ENCODE measurements at places on chromosomes 7 and 10.

DNA sequence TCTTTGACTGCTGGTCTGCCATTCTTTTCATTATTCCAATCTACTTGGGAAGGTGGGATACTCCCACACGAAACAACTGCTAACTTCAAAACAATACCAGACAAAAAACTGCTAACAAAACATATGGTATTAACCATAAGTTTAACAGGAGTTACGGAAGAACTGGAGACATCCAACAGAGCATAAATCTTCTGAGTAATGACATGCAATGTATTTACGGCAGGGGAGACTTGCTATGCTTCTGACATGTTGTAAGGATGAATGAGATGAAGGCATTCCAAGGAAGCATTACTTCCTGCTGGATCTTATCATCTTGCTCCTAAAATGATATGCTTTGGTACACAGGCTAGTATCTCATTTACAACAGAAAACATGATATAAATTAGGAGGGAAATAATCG is 85.8 kb downstream of the ZNF92 start:
- no peak for DNase-seq

DNA sequence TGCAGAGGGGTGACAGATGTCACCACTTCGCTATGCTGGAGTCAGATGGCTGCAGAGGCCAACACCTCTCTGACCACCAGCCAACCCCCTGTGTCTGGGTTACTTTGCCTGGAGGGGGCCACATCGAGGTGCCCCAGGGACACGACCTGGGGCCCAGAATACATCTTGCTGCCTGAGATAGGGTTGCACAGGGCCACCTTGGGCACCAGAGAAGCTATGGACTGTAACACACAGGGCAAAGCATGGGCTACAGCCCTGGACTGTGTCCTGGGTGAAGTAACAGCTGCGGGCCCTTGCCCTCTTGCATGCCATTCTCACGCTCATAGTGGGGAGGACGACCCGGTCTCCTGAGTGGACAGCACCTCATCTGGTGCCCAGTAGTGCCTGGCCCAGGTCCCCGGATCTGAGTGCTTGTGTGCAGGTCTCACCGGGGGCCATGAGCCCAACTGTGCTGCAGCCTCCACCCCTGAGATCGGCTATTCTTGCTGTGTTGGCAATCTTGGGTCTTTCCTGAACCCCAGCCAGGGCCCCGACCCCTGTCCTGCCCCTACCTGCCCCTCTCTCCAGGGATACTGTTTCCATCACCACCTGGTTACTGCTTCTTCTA is 115.2 kb upstream of the GDF10 start:
- no peak for DNase-seq

GRCh38 chr7:132590162-132590561 is 13.9 kb upstream of the PLXNA4 start:
- DNase-seq: no peak

GRCh38 chr10:105973360-105973759 is 1191.1 kb downstream of the SORCS1 start:
- DNase-seq: no peak

DNA sequence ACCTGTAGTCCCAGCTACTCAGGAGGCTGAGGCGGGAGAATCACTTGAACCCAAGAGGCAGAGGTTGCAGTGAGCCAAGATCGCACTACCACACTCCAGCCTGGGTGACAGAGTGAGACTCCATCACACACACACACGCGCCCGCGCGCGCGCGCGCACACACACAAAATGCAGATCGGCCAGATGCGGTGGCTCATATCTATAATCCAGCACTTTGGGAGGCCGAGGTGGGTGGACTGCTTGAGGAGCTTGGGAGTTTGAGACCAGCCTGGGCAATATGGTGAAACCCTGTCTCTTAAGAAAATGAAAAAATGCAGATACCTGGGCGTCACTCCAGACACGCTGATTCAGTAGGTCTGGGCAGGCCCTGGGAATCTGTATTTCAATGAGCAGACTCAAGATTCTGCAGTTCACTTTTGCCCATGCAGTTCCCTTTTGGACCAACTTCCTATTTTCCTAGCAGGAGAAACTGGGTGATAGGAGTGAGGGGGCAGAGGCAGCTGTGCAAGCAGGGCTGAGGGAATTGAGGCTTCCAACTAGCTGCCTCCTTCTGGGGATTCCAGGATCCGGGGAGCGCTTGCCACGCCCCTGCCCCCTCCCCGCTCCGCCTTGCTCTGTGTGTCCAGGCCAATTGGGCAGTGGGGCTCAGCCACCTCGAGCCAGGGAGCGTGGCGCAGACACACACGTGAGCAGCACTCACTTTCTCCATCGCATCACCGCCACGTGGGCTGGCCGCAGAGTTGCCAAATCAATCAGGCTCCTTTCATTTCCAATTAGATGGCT is 173.6 kb downstream of the SH3PXD2A start:
- DNase-seq: peak; percentile 21

DNA sequence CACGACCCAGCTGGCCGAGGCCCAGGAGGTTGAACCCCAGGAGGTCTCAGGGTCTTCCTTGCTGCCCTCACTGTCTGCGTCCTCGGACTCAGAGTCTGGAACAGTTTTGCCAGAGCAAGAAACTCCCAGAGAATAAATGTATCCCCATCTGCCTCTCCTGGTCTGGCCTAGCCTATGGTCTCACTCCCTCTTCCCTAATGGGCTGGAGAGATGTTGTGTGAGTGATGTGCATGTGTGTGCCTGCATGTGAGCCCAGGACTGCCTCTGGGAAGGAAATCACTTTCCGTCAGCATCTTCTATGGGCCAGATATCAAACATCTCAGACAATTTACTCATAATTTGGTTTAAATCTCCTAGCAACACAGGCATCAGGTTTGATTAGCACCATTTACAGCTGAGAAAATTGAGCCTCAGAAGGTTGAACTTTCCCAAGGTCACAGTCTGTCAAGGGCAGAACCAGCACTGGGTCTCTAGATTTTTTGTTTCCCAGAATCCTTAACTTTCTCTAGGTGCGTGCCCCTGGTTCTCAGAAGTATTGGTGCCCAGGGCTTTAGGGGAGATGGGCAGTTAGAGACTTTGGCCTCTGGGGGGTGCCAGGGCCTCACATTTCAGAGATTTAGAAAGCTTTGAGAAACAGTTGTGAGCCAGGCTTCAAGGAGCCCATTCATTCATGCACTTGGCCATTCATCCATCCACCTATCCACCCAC is 4.9 kb downstream of the TMEM270 start:
- peak; percentile 38 for DNase-seq

DNA sequence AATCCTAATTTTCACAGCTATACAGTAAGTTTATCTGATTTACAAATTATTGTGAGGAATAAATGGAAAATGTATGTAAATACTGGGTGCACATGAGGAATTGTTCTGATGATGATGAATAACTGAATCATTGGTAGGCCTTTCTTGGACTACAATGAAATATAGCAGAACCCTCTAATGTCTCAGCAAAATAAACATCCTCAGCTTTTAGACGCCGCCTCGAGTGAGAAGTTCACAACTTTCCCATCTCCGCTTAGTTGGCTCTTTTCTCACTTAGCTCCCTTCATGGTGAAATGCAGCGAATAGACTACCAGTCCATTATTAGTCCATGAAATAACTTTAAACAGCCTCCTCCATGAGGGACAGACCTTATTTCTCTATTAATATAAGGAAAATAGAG is 182.3 kb downstream of the BICC1 start:
- no peak for DNase-seq

DNA sequence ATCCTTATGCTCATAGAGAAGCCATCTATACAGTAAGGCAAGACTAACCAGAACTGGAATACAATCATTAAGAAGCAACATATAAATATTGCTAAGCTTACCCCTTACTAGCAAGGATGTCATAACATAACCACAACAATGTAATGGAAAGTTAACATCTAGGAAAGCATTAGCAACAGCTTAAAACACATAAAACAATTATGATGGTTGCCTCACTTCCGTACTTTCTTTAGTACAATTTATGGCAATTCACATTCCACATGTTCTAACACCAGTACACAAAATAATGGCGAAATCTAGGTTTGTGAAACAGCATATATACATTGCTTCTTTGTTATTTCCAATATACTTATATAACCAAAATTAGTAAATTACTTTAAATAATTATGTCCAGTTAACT is 195.0 kb downstream of the AHR start:
- DNase-seq: no peak

DNA sequence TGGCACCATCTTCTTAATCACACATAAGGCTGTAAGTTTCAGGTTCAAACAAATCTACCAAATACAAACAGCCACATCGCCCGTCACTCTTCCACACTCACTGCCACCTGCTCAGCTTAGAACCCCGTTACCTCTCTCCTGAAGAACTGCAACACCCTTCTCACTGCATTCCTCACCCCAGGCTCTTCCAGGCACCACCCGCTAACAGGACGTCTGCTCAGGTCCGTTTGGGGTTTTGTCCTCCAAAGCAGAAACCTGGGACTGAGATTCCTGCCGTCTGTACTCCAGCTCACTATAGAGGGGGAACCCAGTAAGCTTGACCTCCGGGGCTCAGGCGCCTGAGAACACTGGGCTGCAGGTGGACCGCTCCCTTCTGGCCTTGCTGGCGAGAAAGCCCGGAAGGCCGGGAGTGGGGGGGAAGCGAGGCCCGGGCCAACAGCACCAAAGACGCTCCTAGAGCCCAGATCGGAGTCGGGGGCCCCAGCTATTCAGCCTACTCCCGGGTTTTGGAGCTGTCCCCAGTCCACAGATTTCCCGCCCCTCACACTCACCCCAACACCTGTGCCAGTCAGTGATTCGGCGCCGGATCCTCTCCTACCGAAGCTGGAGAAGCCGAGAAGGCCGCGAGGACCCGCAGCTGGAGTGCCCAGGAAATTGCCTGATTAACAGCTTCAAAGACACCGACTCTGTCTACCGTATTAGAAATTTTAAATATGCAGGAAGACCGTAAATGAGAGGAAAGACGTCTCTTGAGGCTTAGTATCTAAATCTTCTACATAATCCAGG is at the start of gene AP3M1:
TSS of gene AP3M1 (minus strand) at position 625 of the 786 bp plus-strand sequence. CDS start 12,449 bp downstream, outside the sequence.
- DNase-seq: peak; percentile 88

GRCh38 chr10:63586043-63586442 is 64.8 kb downstream of the REEP3 start:
- no peak for DNase-seq

- DNase-seq: no peak
Measured at GRCh38 chr7:34406848-34407530, 251.0 kb upstream of the NPSR1 start.
